ENCODE measurements at places on chromosomes 7 and 10. TPM values are rescaled to one million over a fixed set of nuclear protein-coding genes. Genes with fewer than 3 reads are reported as not detected.

OPN1SW gene
- total RNA-seq: not detected

GBX1 gene
- total RNA-seq: not detected

ELOVL3 gene
- 1.3 TPM for total RNA-seq

FAM25C gene
- not detected for total RNA-seq

HYAL4 gene
- not detected for total RNA-seq

CXCL12 gene
- total RNA-seq: 248 TPM

ATRNL1 gene
- total RNA-seq: 0.38 TPM

WDR91 gene
- total RNA-seq: 8.7 TPM

RAMP3 gene
- 40.8 TPM for total RNA-seq

BAG3 gene
- total RNA-seq: 114 TPM

PDIA4 gene
- 95.3 TPM for total RNA-seq

CLCN1 gene
- total RNA-seq: not detected

IL6 gene
- total RNA-seq: 3.3 TPM

SLC26A3 gene
- not detected for total RNA-seq

LGI1 gene
- total RNA-seq: 0.27 TPM

VIPR2 gene
- 6.3 TPM for total RNA-seq

SYT15 gene
- total RNA-seq: 4.6 TPM

MLXIPL gene
- 29.1 TPM for total RNA-seq

OR9A2 gene
- not detected for total RNA-seq

SSC4D gene
- 0.55 TPM for total RNA-seq

SKAP2 gene
- total RNA-seq: 21.4 TPM

RAB18 gene
- total RNA-seq: 92.8 TPM

CDK14 gene
- total RNA-seq: 35.9 TPM

MRPS17 gene
- 18.8 TPM for total RNA-seq

NUTM2D gene
- 3.5 TPM for total RNA-seq

SUFU gene
- total RNA-seq: 9.2 TPM

MMD2 gene
- total RNA-seq: not detected

GPR26 gene
- total RNA-seq: not detected

KLF14 gene
- total RNA-seq: not detected

SLC13A4 gene
- not detected for total RNA-seq

NANOS1 gene
- total RNA-seq: 5.0 TPM

SFMBT2 gene
- total RNA-seq: 9.9 TPM

LBX1 gene
- total RNA-seq: not detected

SMO gene
- total RNA-seq: 5.4 TPM

RARRES2 gene
- 86.4 TPM for total RNA-seq

SLC16A9 gene
- total RNA-seq: 1.2 TPM

PSMA2 gene
- 70.0 TPM for total RNA-seq

THSD7A gene
- total RNA-seq: 2.4 TPM

GNAI1 gene
- 18.4 TPM for total RNA-seq

C10orf67 gene
- total RNA-seq: 0.10 TPM

EPO gene
- not detected for total RNA-seq

SLC13A1 gene
- not detected for total RNA-seq
